ENCODE measurements at places on chromosomes 5 and 9. TPM values are rescaled to one million over a fixed set of nuclear protein-coding genes. Genes with fewer than 3 reads are reported as not detected.
A peak's percentile ranks its signal among the peaks of the same experiment; 100 is the strongest.

GRCh38 chr5:150307617-150308426 lies 5.1 kb upstream of the ARSI start:
- H3K36me3 ChIP-seq = no peaks in the 10 kb centered on the region
- peak overlapping the region; percentile 30 for H3K27ac ChIP-seq
- no peaks in the 10 kb centered on the region for H3K27me3 ChIP-seq
- no peak overlapping the region for H3K4me3 ChIP-seq
- DNase-seq = no peak

Gene HAVCR2
- total RNA-seq = 1.0 TPM

DNA sequence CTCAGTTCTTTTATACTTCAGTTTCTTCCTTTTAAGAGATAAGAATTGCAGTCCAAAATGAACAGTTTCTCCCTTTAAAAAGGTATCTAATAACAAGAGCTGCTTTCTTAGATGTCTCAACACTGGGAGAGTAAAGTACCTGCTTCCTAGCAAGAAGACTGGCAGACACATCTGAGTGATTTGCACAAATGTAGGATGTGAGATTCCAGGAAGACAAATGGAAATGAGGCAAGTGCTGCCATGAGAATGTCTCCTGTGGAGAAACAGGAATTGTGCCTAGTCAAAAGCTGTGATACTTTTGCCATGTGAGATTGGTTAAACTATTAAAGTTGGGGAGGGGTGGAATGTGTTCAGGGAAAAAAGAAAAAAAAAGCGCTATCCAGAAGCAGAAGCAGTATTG lies 159.1 kb downstream of the HTR1A start:
- H3K4me1 ChIP-seq = no peaks in the 10 kb centered on the region
- H3K4me3 ChIP-seq = no peak overlapping the region
- no peak for DNase-seq
- no peaks in the 10 kb centered on the region for H3K36me3 ChIP-seq
- no peaks in the 10 kb centered on the region for H3K27me3 ChIP-seq
- H3K27ac ChIP-seq = no peak overlapping the region

Gene GLDC
- 0.26 TPM for total RNA-seq

- H3K4me3 ChIP-seq = no peak overlapping the region
- no peak for DNase-seq
- no peaks in the 10 kb centered on the region for H3K27me3 ChIP-seq
Measured at GRCh38 chr5:35861718-35862117, 5.0 kb downstream of the IL7R start.

Gene SAXO1
- total RNA-seq = 0.14 TPM

- no peaks in the 10 kb centered on the region for H3K4me1 ChIP-seq
- no peaks in the 10 kb centered on the region for H3K36me3 ChIP-seq
- no peak overlapping the region for H3K27ac ChIP-seq
- H3K4me3 ChIP-seq = no peak overlapping the region
- DNase-seq = no peak
Measured at GRCh38 chr9:134995792-134996120, 78.0 kb upstream of the FCN1 start.

Gene RUSC2
- 60.2 TPM for total RNA-seq

- H3K4me3 ChIP-seq = no peak overlapping the region
- no peaks in the 10 kb centered on the region for H3K4me1 ChIP-seq
- H3K27ac ChIP-seq = no peak overlapping the region
- H3K36me3 ChIP-seq = no peaks in the 10 kb centered on the region
- DNase-seq = no peak
Measured at GRCh38 chr5:39943811-39944210, 519.0 kb upstream of the DAB2 start.

Gene AJM1
- 3.6 TPM for total RNA-seq

DNA sequence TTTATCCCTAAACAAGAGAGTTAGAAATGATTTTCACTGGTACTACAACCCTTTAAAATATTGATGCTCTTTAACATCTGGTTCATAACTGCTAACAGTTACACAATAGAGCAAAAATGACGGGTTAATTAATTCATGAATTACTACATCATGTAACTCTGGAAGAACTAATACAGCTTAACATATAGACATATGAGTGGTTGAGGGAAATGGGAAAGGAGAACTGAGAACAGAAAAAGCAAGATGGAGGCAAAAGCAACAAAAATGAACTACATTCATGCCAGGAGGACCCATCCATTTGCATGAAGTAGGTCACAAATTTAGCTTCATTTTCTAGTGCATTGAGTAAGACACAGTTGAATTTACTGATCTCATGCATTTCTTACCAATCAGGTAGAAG lies 61.8 kb downstream of the C9 start:
- no peak overlapping the region for H3K4me3 ChIP-seq
- H3K27me3 ChIP-seq = no peaks in the 10 kb centered on the region
- no peak overlapping the region for H3K27ac ChIP-seq
- no peaks in the 10 kb centered on the region for H3K4me1 ChIP-seq
- no peaks in the 10 kb centered on the region for H3K36me3 ChIP-seq

Gene ANKRD34B
- total RNA-seq = not detected

GRCh38 chr9:71368157-71368556 lies 246.7 kb upstream of the TRPM3 start:
- no peaks in the 10 kb centered on the region for H3K4me1 ChIP-seq
- no peaks in the 10 kb centered on the region for H3K27me3 ChIP-seq
- H3K27ac ChIP-seq = no peak overlapping the region
- DNase-seq = no peak
- H3K36me3 ChIP-seq = no peaks in the 10 kb centered on the region
- no peak overlapping the region for H3K4me3 ChIP-seq

- no peaks in the 10 kb centered on the region for H3K36me3 ChIP-seq
- DNase-seq = no peak
- H3K4me1 ChIP-seq = no peaks in the 10 kb centered on the region
- no peak overlapping the region for H3K4me3 ChIP-seq
Measured at GRCh38 chr5:106127985-106128384, 1542.8 kb downstream of the EFNA5 start.

DNA sequence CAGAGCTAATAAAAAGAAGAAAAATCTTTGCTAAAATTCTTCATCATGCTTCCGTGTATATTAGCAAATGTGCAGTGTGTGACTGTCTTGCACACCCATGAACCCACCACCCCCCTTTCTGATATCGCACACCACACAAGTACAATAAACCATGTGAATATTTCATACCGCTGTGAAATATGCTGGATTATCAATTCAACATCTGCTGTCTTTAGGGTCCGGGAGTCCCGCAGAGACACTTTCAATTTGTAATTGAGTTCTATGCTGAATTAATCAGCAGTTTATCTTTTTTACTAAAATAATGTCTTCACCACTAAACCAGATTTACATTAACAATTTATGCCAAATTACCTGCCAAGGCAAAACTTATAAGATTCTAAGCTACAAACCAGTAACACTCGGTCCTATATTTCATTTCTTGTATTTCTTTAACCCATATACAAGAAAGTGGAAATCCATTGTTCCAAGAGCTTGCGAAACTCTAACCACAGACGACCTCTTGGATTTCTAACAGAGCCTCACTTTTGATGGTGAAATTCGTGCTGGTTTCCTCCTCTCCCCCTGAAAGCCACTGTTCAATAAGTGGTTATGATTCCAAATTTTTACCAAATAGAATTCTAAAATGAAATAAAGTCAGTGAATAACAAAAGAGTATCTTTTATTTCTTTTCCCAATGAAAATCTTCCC lies 44.2 kb downstream of the PSMB7 start:
- H3K27ac ChIP-seq = no peak overlapping the region
- no peak for DNase-seq
- H3K4me1 ChIP-seq = no peaks in the 10 kb centered on the region
- no peaks in the 10 kb centered on the region for H3K36me3 ChIP-seq
- H3K4me3 ChIP-seq = no peak overlapping the region
- H3K27me3 ChIP-seq = no peaks in the 10 kb centered on the region

DNA sequence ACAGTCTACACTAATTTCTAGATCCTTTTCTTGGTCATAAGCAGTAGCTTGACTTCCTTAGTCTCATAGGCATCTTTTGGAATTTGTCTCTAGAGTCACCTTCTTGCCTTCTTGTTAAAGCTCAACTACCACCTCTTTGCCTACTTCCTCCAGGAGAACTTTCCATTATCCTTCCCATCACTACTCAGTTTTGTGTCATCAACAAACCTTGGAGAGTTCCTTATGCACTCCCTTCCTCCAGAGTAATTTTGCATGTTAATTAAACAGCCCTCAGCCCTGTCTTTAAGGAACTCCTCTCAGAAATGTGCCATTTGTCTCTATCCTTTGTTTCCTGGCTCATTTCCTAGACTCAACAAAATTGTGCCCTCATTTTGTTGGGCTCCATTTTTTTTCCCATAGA lies 4.2 kb upstream of the EPB41L4B start:
- DNase-seq = no peak
- no peak overlapping the region for H3K27ac ChIP-seq
- no peak overlapping the region for H3K4me3 ChIP-seq
- H3K27me3 ChIP-seq = no peaks in the 10 kb centered on the region
- H3K36me3 ChIP-seq = no peaks in the 10 kb centered on the region

GRCh38 chr9:129220771-129221170 lies 42.7 kb upstream of the IER5L start:
- no peak overlapping the region for H3K4me3 ChIP-seq
- DNase-seq = no peak
- no peaks in the 10 kb centered on the region for H3K4me1 ChIP-seq
- no peaks in the 10 kb centered on the region for H3K36me3 ChIP-seq
- H3K27ac ChIP-seq = no peak overlapping the region

DNA sequence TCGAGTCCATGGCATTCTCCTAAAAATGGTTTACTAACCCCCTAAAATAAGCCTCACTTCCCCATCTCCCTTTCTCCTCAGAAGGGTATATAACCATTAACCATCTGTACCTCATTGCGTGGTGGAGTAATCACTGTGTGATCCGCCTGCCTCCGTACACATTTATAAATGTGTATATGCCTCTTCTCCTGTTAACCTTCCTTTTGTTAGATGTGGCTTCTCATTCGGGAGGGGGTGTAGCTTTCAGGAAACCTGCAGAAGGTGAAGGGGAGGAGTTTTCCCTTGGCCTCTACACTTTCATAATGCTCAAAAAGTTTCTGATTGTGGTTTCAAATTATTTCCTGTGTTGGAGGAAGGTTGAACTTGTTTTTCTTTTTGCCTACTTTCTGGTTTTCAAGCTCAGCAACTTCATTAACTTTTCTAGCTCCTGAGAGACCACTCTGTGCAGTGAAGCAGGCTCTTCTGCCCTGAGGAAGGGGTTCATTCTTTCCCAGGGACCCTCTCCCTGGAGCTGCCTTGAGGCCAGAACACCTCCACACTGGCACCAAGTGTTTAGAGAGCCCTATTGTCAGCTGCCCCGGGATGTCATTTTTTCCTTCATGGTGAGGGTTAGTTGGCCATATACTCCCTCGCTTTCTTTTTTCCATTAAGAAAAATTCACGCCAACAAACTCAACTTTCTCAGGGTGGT lies 46.9 kb downstream of the RASGRF2 start:
- no peak for DNase-seq
- H3K27me3 ChIP-seq = no peaks in the 10 kb centered on the region
- H3K36me3 ChIP-seq = no peaks in the 10 kb centered on the region
- no peaks in the 10 kb centered on the region for H3K4me1 ChIP-seq
- H3K27ac ChIP-seq = no peak overlapping the region

Gene TRIM7
- 1.9 TPM for total RNA-seq

DNA sequence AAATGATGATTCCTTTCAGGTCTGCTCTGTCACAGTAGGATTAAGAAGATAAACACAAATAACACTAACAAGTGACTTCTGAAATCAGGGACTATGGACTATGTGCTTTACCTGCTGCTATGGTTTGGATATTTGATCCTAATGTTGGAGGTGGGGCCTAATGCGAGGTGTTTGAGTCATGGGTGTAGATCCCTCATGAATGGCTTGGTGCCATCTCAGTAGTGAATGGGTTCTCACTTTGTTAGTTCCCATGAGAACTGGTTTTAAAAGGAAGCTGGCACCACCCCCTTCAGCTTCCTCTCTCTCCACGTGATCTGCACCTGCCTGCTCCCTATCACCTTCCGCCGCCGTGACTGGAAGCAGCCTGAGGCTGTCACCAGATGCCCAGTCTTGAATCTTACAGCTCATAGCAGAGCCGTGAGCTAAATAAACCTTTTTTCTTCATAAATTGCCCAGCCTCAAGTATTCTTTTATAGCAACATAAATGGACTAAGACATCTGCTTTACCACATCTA lies 3.3 kb downstream of the PPIC start:
- H3K36me3 ChIP-seq = no peaks in the 10 kb centered on the region
- DNase-seq = no peak
- no peaks in the 10 kb centered on the region for H3K4me1 ChIP-seq
- no peak overlapping the region for H3K4me3 ChIP-seq

DNA sequence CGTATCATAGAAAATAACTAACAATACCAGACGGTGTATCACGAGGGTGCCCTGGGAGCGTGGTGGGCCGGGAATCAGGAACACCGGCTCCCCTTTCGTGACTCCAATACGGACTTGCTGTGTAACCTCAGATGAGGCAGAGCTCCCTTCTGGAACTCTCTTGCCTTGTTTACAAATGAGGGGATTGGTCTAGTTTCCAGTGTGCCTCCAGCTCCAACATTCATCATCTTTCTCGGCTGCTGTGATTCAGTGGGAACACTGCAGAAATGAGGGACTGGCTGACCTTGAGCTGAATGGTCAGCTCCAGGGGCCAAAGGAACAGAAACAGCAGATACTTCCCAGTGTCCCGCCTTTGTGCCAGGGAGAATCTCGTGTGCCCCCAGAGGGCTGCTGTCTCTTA lies 22.6 kb upstream of the TGFBI start:
- H3K4me3 ChIP-seq = no peak overlapping the region
- H3K36me3 ChIP-seq = no peaks in the 10 kb centered on the region
- no peak overlapping the region for H3K27ac ChIP-seq
- no peak for DNase-seq
- H3K27me3 ChIP-seq = no peaks in the 10 kb centered on the region

Gene C1QTNF3
- 15.9 TPM for total RNA-seq

DNA sequence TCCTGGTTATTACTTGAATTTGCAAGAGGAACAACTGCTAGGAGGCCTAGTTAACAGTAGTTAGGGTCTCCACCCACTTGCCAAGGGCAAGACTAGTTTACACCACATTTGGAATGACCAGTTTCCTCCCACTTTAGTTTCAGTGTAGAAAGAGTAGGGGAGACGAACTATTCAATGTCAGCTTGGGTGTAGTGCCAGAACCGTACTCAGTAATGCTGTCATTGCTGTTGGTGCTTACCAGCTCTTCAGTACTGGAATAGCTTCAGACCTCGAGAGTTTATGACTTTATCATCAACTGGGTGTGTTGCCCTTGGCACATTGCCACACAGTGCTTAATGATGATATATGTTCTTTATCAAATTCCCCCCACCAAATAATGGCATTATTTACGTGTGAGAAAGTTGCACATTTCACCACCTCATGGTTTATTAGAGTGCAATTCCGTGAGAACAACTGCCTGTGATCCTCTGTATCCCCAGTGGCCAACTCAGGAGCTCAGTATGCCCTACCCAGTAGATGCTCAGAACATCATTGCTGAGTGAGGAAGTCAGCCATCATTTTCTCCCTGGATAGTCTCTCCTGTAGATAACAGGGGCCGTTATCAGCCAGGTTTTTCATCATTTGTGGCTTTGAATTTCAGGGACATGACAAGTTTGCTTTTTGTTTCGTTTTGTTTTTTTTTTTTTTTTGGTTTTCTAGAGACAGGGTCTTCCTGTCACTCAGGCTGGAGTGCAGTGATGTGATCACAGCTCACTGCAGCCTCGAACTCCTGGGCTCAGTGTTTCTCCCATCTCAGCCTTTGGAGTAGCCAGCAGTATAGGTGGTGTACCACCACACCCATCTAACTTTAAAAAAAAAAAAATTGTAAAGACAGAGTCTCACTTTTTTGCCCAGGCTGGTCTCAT lies 67.3 kb downstream of the DOCK8 start:
- no peaks in the 10 kb centered on the region for H3K27me3 ChIP-seq
- no peaks in the 10 kb centered on the region for H3K36me3 ChIP-seq
- no peaks in the 10 kb centered on the region for H3K4me1 ChIP-seq
- H3K27ac ChIP-seq = no peak overlapping the region
- no peak overlapping the region for H3K4me3 ChIP-seq
